C1 segment of cervical spinal cord (tissue), 14 donors: ENCODE measurements at places on chromosomes 2 and 18.

GRCh38 chr2:46283693-46284092 lies 13.5 kb upstream of the EPAS1 start:
- no peak for DNase-seq

DNA sequence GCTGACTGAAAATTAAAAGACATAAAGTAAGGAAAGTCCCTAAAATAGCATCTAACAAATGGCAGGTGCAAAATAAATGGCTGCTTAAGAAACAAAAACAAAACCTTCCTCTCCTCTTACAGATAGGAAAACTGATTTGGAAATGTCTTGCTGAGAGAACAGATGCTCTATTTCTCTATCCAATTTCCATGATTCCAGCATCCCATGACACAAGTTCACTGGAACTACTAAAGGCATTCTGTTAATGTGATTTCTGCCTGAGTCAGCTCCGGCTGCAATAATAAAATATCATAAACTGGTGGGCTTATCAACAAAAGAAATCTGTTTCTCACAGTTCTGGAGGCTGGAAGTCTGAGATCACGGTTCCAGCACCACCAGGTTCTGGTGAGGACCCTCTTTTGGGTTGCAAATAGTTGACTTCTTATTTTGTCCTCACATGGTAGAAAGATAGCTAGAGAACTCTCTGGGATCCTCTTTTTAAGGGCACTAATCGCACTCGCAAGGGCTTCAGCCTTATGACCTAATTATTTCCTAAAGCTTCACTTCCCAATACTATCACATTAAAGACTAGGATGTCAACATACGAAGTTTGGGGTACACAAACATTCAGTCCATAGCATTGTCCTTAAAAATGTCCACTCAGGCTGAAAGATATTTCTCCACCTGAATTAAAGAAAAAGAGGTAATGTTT lies 78.2 kb upstream of the GALNT3 start:
- no peak for DNase-seq

DNA sequence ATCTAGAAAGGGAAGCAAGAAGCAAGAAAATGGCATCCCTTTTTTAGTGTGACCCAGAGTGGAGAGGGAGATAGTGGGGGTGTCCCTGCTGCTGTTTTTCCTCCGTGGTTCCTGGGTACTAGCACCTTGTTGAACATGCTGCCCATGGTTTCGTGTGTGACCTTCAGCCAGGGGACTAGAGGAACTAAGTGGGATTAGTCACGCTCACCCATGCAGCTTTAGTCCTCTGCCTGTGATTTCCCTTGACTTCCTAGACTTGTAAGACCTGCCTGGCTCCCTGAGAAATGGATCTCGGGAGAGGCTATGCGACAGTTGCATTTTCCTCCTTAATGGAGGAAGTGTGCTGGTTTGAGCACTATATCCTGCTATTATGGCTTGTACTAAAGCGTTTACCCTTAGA lies 471.4 kb downstream of the DCDC2C start:
- DNase-seq, result no peak

- DNase-seq, result no peak
Observed at GRCh38 chr2:218425531-218425930, 6.6 kb downstream of the VIL1 start.

DNA sequence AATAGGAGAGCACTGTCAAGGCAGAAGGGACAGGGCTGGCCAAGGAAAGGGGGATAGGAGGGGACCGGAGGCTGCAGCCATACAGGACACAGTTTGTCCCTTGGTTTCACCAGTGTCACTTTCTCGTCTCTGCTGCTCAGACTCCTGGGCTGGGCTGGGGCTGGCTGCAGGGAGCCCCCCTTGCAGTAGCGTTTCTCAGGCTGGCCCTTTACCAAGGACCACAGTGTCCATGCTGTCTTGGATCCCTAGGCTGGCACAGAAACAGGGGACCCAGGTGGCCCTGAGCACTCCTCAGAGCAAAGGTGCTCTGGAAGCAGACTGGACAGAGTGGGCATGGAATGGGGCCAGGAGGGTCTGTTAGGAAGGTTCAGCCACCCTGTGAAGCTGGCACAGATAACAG lies 34.8 kb downstream of the ATOH8 start:
- DNase-seq, result no peak

- no peak for DNase-seq
Observed at GRCh38 chr2:191341436-191341835, 96.2 kb downstream of the MYO1B start.

GRCh38 chr2:173395567-173396351 lies 41.1 kb downstream of the CDCA7 start:
- DNase-seq, result no peak

GRCh38 chr2:176500901-176501300 lies 231.7 kb downstream of the MTX2 start:
- no peak for DNase-seq

DNA sequence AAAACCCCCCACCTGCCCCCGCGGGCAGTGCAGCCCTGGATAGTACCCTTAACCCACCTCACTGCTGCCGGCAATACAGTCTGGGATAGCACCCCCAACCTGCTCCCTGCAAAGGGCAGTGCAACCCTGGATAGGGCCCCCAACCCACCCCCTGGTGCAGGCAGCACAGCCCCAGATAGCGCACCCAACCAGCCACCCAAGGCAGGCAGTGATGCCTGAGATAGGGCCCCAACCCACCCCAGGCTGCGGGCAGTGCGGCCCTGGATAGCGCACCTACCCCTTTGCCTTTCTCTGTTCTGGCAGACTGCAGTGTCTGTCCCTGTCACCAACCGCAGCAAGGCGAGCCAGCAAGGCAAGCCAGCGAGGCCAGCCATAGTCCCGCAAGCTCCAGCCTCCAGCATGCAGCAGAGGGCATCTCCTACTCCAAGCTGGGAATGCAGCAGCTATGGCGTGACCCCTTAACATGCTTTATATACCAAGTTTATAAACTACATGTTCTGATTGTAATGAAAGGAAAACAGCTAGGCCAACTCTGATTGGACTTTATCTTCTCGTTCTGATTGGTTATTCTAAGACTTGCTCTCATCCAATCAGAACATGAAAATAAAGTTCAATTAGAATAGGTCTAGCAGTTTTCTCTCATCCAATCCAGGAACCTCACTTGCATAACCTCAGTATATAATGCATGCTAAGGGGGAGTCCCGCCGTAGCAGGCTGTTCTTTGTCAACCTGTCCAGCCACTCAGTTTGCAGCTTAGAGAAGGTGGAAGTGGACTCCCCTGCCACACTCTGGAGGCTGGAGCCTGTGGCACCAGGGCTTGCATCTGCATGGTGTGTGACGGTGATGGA lies 34.1 kb upstream of the ANKRD62 start:
- no peak for DNase-seq

- DNase-seq, result no peak
Observed at GRCh38 chr18:58975781-58976180, 111.1 kb downstream of the ZNF532 start.

DNA sequence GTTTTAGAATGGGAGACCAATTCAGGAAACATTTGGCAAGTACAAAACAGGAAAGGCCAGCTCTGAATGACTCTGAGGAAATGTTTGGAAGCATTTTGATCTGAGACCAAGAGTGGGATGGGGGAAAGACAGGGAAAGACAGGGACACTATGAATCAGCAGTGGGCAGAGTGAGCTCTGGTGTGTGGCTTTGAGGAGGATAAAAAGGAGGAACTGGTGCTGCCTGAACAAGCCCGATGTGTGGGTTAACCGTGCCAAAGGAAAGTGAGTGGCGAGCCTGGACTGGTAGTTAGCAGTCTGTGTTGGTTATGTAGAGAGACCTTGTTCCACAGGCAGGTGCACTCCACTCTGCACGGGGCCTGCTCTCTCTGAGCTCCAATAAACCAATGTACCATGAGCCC lies 5.3 kb downstream of the MFSD6 start:
- no peak for DNase-seq

GRCh38 chr18:45753286-45753685 lies 29.3 kb downstream of the SLC14A1 start:
- DNase-seq, result no peak

DNA sequence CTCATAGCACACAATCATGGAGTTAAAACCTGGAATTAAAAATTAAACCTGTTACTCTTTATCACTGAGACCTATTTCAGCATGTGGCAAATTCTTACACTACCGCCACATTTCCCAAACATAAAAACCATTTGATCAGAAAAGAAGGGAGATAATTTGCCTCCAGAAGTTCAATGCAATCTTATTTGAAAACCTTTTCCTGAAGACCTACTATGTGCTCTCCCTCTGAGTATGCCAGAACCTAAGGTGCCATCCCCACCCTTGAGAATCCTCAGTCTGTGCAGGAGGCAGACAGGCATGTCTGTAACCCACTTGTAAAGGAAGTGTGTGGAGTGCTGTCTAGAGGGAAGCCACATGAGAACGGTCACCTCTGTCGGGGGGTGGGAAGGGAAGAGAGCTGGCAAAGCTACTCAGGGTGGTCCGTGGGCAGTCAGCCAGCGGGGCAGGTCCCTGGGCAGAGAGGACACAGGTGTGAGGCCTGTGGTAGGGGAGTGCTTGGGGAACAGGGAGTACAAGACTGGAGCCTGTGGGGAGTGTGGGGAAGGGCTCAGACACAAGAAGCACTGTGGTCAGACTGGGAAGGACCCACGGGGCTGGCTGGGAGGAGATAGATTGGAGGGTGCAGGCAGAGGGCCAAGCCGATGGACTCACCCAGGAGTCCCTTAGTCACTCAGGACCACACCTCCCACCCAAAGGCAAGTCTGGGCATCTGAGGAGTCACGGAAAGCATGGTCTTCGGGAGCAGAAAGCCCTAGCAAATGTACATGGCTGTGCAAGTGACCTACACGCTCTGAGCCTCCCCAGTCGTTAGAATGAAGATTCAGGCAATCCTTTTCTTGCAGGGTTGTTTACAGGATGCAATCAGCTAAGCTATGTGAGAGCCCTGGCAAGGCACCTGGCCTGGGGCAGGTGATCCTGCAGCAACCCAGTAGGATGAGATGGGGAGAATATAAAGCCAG lies 22.8 kb downstream of the CRACDL start:
- DNase-seq, result no peak

DNA sequence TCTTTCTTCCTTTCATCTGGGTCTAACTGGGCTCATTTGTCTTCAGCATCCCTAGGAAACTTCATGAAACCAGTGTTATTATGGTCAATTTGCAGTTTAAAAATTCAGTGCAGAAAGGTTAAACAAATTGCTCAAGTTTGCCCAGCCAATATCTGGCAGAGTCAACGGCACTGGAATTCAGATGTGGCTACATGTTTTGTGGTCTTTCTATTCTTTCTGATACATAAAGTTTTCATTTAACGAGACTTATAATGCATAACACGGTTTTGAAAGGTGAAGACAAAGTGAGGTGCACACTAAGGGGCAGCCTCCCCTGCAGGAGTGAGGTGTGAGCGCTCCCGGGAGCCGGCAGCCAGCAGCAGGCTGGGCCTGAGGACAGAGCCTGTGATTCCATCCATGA lies 164.6 kb downstream of the RTP5 start:
- no peak for DNase-seq
